ENCODE measurements at places on chromosomes 5 and 9.

DNA sequence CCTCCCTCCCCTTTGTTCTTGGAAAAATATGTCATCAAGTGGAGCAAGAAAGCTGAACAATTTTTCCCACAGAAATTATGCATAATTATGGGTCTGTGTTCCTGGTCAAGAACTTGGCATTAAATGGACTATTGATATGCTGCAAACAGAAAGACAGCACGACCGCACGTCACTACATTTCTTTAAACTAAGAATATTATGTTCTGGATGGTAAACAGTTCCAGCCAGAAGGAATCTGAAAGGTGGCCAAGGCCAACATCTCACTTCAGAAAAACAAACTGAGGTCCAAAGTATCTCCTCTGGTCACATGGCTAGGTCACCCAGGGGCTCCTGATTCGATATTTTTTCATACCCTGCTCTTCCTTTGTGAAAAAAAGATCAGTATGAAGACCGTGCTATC is 173.3 kb upstream of the GAS1 start:
- DNase-seq = no peak

GRCh38 chr5:61823781-61824180 is 482.2 kb upstream of the KIF2A start:
- no peak for DNase-seq

DNA sequence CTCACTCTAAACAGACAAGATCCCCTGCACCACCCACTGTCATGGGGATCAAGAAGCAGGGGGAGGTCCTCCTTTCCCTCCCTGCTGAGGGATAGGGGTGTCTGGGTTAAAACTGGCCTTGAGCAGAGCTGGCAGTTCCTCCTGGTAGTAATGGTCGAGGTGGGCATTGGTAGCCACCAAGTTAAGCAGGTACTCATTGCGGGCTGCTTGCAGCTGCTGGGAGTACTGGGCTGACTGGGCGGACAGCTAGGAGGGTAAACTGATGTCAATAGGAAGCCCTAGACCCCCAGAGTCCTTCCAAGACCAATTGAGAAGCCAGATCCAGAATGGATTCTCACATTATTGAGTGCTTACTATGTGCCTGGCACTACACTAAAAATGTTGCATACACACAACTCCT is 3.4 kb downstream of the FCHSD1 start:
- DNase-seq = no peak

GRCh38 chr9:16386007-16386826 is 484.3 kb downstream of the BNC2 start:
- no peak for DNase-seq

GRCh38 chr9:134055981-134056461 is 11.8 kb downstream of the BRD3 start:
- no peak for DNase-seq

- DNase-seq = no peak
Measured at GRCh38 chr5:134594797-134595457, 37.7 kb downstream of the SAR1B start.

DNA sequence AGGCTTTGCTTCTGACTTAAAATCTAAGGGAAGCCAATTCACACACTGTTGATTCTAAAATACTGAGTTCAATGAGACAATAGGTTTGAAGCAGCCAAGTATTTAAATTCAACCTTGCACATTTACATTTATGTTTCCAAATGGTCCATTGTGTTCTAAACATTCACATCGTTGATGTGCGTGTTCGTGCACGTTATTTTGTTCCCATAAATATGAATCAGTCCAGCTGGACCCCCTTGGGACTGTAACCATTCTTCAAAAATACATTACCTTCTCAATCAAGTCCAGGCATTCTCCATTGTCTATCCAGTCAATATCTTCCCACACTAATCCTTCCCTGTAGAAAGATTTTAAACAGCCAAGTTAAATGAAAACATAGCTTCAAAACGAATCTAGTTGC is 146.4 kb upstream of the RETREG1 start:
- DNase-seq = no peak

- no peak for DNase-seq
Measured at GRCh38 chr5:112634166-112634565, 103.5 kb upstream of the APC start.

DNA sequence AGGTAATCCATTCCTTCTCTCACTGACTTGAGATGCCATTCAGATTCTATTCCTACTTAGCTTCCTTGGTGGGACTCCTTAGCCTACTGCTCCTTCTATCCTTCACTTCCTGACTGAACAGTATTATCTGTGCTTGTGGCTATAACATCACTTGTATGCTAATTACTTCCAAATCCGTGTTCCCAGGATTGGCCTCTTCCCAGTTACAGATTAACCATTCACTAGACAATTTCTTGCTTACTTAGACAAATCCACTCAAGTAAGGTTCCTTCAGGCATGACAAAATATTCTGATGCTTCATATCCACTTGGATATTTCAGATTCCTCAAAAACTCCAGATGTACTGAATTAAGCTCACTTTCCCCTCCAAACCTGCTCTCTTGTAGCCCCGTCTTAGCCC is 18.3 kb downstream of the LIFR start:
- no peak for DNase-seq

DNA sequence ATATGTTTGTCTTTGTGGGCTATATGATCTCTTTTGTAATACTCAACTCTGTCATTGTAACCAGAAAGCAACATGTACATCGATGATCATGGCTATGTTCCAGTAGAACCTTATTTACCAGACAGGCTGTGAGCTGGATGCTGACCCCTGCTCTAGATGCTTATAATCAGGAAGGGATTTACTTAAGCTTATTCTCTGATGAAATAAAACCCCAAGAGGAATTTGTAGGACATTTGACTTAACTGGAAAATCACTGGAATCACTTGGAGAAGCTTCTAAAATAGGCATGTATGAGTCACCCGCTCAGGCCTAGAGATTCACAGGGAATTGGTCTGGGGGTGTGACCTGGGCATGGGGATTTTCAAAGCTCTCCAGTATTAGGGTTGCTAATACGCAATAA is 285.8 kb upstream of the ZNF608 start:
- DNase-seq = no peak

- no peak for DNase-seq
Measured at GRCh38 chr9:127237801-127238200, 26.8 kb upstream of the GARNL3 start.

DNA sequence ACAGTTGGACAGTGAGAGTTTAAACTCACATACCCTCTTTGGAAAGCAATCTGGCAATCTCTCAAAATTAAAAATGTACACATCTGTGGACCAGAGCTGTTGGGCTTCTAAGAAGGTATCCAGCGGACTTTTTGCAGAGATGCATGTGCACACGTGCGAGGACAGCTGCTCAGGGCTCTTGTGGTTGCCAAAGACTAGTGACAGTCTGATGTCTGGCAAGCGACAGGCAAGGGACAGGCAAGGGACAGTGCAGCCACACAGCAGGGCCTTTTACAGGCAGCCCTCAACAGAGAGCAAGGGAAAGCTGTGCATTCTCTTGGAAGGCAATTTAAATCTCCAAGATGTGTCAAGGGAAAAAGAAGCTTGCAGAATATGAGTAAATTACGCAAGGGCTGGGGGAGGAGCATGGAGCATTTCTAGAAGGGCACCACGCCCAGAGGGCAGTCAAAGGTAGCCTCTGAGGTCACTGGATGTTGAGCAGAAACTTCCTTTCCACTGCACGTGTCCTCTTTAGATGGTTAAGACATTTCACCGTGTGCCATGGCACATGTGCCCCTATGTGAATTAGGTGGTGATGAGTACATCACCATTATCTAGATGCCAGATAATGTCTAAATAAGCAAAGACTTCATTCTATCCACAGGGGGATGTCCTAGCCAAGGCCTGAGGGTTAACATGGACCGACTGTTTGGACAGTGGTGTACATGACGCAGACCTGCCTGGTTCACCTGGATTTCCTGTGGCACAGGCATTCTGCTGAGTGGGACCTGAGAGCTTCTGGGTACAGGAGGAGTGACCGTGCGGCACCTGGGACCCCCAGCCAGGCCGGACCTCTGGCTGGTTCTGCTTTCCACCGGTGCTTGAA is 9.1 kb downstream of the GFPT2 start:
- no peak for DNase-seq

DNA sequence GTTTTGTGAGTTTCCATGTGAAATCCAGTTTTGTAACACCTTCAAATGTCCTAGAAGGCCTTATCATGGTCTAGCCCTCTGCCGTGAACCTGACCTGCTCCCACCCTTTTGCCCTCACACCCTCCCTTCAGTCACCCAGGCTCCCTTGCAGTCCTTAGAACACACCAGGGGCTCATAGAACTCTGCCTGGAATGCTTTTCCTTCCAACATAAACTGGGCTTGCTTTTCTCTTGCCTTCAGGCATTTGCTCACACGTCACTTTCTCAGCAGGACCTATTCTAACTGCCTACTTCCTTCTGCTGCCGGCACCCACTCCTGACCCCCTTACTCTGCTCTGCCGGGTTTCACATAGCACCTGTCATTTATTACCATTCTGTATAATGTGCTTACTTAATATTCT is 111.9 kb downstream of the PDE8B start:
- no peak for DNase-seq

- no peak for DNase-seq
Measured at GRCh38 chr5:6195711-6196358, 182.5 kb downstream of the MED10 start.

- no peak for DNase-seq
Measured at GRCh38 chr5:97224112-97224750, 41.2 kb upstream of the RIOK2 start.

GRCh38 chr5:170353011-170353761 is 36.0 kb downstream of the KCNMB1 start:
- no peak for DNase-seq

DNA sequence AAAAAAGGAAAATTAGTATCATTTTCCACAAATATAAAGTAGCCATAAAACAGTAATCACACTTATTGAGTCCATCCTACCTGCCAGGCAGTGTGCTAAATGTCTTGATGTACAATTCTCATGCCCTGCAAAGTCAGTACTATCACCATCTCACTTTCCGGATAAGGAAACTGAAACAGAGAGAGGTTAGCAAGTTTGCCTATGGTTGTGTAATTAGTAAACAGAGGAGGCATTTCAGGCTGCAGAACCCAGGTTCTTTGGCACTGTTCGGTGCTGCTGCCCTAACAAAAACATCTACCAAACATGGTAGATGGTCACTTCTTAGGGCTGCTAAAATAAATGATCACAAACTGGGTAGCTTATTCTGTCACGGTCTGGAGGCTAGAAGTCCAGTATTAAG is 22.6 kb downstream of the PLAC8L1 start:
- no peak for DNase-seq

DNA sequence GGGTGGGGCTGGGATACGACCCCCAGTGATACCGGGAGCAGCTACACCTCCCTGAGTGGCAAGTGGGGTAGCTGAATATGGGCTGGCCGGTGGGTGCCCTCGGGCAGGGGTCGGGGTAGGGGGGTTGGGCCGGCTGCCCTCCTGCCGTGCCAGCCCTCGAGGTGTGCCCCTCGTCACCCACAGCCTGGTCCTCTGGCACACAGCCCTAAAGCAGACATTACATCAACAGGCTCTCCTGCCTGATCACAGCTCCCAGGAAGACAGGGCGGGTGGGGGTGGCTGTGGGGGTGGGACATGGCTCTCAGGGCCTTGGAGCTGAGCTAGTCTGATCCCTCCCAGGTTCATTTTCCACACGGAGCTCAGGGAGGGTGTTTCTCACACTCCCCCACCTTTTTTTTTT is 23.2 kb downstream of the FBXW5 start:
- DNase-seq = no peak

DNA sequence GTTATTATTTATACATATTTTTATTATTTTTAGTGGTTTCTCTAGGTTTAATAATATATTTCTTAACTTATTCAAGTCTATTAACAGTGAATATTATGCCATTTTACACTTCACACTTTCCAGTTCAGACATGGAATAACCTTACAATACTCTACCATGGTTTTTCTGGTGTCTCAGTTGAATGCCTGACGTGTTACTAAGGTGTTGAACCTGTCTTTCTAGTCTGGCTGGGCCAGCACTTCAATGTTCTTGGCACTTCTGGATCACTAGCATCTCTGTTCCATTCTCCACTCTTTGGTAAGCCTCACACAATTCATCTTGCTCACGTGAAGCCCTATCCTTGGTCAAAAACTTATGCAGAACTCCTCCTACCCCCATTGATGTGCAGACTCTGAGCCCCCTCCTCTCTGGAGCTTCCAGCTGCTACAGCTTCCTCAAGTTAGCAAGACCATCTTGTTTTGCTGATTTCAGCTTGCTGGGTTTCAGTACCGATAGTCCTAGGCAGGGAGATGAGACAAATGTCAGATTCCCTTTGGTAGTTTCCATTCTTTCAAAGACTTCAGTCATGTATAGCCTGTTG is 243.1 kb downstream of the FBXO4 start:
- DNase-seq = no peak

DNA sequence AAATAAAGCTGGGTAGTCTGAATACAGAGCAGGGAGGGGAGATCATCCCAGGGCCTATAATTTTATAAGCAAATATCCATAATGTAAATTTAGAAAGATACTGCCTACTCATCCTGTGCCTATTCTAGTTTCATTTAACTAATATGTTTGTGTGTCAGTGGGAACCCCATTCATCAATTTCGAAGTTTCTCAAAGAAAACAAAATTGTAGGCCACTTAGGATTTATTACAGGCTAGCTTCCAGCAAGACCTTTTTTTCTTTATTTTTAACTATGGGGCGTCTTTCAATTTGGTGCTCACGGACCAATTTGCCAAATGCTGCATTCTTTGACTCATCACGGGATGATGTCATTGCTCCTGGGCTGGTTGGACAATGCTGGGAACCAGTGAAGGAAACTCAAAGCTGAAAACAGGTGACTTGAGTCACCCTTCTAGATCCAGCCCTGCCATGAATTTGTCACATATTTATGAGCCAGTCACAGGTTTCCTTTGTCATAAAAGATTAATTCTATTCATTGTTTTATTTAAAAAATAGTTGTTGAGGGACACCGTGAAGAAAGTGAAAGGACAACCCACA is 13.4 kb downstream of the PCSK5 start:
- DNase-seq = no peak

DNA sequence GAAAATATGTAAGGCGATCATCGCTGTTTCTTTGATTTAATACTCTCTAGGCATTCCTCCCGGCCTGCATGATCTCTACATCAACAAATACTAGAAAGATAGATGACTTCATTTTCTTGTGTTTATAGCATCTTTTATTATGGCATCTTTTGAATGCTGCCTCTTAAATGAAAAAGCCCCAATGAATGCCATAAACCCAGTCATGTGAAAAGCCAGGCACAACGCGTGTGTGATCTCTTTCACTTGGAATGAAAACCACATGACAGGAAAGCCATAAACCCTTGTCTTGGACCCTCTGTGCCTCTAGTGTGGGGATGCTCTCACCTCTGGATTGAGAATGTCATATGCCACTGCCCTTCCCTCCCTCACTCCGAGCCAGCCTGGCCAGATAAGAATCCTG is 476.2 kb downstream of the SEMA5A start:
- DNase-seq = no peak

GRCh38 chr5:14379739-14380497 is 201.7 kb upstream of the OTULINL start:
- no peak for DNase-seq

- no peak for DNase-seq
Measured at GRCh38 chr9:32449969-32450368, 65.5 kb downstream of the ACO1 start.

All from neural crest cell (in vitro differentiated cells).